Non-pigmented ciliary epithelial cell (primary cell): ENCODE measurements at places on chromosomes 6 and 20.

- no peak for DNase-seq
These were observed 298.3 kb upstream of the EXOC2 start for GRCh38 chr6:991192-991591.

DNA sequence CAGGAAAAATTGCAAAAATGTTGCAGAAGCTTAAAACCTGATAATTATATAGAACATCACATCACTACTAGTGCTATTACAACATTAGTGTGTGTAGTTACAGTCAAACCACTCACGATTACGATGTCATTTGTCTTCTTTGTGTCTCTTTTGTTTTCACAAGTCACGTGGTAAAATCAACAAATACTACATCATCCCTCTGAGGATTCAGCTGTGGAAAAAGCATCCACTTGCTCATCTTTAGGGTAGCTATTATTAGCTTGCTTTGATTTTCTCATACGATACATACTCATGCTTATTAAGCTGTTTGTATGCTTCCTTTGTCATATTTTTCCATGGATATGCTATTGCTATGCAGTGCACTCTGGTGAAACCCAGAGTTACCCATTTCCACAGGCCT is 22.2 kb upstream of the ATXN1 start:
- DNase-seq, result no peak

GRCh38 chr6:70396163-70396562 is 17.1 kb upstream of the FAM135A start:
- no peak for DNase-seq

- DNase-seq, result no peak
These were observed 299.8 kb downstream of the LRFN2 start for GRCh38 chr6:40287296-40287850.

DNA sequence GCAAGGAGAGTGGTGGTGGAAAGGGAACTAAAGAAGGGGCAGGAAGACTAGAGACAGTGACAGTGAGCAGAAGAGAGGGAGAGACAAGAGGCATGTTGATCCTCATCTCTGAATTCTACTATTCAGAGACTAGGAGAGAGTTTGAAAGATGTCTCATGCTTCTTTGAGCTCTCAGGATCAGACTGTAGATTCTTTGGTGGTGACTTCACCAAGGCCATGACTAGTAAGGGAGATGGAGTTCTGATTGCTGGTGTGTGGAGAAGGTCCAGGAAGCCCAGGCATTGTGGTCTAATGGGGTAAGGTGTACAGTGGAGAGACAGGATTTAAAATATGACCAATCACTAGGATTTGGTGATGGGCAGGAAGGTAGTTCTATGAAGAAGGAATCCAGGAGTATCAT is 713 bp downstream of the WFDC9 start:
- no peak for DNase-seq

DNA sequence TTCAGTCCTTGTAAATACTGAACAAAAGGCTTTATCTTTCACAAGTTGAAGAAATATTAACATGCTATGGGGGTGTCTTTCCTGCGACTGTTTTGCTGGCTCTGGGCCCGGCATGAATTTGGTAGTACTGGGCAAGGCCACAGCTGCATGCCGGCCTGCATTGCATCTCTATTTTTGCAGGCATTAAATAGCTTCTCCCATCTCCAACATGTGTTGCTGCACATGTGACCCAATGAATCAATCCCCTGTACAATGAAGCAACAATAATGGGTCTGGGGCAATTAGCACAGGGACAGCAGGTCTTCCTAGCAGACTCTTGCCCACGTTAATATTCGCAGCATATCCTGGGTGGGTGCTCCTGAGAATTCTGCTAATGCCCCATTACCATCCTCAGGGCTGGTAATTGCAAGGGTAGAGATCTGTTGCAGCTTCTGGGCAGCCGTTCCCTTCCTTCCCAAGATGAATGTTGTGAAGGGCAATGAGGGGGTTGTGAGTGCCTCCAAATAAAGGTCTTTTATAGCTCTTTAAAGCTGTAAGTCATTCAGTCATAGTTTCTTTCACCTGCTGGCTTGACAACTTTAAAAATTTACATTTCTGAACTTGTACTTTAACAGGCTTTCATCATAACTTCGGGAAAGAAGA is 24.3 kb upstream of the CDYL start:
- DNase-seq, result no peak

GRCh38 chr6:122145246-122145645 is 254.2 kb upstream of the HSF2 start:
- no peak for DNase-seq

GRCh38 chr6:6046716-6047115 is 40.0 kb upstream of the NRN1 start:
- DNase-seq, result no peak

DNA sequence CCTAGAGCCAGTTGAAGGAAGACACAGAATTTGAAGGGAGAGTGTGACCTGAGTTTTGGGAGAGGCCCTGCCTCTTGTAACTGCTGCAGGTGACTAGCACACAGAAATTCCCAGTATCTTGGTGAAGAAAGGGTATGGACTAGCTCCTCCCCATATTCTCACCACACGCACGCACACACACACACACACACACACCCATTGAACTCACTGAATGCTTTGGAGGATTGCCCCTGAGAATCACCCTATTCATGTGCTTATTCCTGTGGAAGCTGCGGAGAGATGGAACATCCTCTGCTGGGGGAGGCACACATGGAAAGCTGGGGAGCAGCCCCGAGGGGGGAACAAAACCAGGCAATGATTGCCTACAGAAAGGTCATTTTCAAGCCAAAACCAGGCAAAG is 6.2 kb upstream of the LMBRD1 start:
- DNase-seq, result no peak

GRCh38 chr6:54057058-54057457 is 54.2 kb upstream of the MLIP start:
- DNase-seq, result no peak

- no peak for DNase-seq
These were observed 19.0 kb downstream of the HIVEP1 start for GRCh38 chr6:12030993-12031550.

DNA sequence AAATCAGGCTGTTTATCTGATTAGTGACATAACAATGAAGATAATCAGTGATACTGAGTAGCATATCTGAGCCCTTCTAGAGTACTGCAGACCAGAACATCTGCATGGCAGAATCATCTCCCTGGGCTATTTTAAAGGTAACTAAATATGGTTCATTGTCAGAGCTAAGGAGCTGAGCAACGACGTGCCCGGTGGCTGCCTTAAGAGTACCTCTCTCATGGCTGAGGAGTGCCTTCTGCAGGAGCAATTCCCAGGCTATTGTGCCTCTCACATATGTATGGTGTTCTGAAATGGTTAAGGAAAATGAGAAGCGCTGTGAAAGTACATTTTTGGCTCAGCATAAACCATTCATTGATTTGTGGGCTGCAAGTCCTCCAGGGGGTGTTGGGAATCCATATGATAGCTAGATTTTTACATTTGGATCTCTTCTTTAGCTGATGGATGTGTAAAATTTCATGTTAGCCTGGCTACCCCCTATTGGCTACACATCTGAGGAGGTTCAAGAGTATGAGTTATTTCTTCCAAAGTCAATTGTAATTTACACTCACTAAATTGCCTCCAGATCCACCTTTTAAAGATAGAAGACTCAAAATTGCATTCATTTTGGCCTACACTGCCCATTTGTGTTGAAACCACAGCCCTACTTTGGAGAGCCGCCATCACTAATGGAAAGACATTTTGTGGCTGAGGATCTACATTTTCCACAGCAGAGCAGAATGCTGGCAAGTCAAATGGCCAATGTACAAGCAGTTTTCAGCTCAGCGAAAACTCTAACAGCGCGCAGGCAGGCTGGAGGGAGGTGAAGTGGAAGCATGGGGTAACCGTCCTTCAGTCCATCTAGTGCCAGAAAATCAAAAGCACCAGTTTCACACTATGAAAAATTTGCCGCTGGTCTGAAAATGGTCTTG is 198.0 kb downstream of the SIM1 start:
- DNase-seq, result no peak

GRCh38 chr6:150327117-150327774 is 41.6 kb upstream of the IYD start:
- no peak for DNase-seq

GRCh38 chr6:100404051-100404450 is 60.7 kb downstream of the SIM1 start:
- no peak for DNase-seq

GRCh38 chr6:87122477-87122876 is 27.6 kb upstream of the CGA start:
- no peak for DNase-seq

DNA sequence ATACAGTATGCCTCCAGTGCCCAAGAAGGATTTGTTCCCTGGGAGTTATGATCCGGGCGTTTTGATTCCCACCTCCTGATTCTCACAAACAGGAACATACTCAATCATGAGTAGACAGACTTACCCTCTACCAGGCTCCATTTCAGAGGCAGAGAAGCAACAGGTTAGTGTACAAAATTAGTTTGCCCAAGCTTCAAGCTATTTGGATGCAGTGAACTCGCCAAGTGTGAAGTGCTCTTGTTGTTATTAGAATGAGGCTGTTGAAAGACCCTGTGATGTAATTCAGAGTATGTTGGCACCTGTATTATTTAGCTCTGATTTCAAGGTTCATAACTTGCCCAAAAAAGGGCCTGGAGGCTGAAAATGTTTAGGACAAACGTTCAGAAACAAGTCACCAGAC is 247.0 kb downstream of the PHACTR1 start:
- DNase-seq, result no peak

DNA sequence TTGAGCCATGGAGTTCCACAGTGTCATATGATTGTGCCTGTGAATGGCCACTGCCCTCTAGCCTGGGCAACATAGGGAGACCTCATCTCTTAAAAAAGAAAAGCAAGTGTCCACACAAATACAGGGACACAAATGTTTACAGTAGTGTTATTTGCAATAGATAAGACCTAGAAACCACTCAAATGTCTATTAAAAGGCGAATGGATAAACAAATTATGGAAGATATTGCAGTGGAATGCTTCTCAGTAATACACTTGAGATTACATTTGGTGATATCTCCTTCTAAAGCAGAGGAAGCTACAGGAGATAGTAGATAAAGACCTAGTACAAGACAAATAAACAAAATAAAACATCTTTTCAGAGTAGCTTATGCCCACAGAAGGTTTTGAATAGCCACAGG is 44.6 kb upstream of the ASCC3 start:
- no peak for DNase-seq

- no peak for DNase-seq
These were observed 218.8 kb upstream of the RNF24 start for GRCh38 chr20:4234128-4234527.

DNA sequence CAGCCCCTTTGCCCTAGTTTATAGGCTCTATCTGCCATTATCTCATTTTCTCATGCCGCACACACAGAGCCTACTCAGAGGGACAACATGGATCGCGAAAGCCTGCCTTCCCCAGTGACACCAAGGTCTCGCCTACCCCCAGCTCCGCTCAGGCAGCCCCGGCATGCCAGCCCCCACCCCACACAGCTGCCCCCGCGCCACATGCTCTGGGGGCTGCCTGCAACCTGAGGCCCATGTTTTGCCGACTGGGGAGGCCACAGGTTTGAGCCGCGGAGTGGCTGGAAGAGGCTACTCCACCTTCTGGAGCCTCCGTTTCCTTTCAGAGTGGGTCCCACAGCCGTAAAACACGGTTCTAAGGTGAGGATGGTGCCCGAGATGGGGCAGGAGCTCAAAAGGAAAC is 102.1 kb downstream of the ASXL1 start:
- no peak for DNase-seq

DNA sequence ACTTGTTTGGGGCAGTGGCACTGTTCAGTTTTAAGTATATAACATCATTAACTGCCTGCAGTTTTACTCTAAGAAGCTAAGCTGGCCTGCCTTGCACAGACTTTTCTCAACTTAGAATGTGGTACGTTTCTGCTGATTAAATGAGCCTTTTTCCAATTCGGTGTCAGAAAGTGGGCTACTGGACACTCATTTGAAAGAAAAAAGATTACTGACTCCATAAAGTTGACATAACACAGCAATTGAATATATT is 2.1 kb downstream of the ZMYND8 start:
- no peak for DNase-seq

DNA sequence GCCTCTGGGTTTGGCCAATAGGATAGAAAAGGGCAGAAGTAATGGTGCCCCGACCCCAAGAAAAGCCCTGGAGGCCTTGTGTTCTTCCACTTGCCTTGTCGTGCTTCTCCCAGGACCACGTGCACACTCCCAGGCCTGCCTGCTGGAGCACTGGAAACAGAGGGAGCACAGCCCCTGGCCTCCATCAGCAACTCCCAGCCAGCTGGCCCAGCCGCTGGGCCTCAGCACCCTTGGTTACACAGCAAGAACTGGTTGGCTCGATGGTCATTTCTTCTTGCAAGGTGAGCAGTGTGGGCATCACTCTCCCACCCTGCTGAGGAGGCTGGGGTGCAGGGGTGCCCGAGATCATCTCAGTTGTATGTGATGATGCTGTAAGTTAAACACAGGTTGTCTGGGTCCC is 69.2 kb upstream of the CST7 start:
- no peak for DNase-seq

GRCh38 chr6:81531869-81532561 is 220.5 kb downstream of the TENT5A start:
- DNase-seq, result peak; percentile 4

DNA sequence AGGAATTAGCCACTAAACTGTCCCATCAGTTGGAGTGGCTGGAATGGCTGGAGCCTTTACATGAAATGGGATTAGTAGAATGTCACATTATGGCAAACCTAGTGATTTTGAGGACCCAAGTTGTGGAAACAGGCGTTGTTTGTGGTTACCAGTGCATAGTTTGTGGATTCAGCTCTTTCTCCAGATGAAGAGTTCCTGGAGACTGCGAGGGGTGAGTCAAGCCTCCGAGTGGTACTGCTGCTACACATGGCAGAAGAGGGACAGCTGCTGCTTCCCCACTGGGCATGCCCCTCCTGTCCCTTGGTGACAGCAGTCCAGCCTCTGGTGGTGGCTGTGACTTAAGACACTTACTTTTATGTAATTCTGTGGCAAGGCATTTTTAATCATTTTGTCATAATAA is 94.2 kb upstream of the SCP2D1 start:
- DNase-seq, result peak; percentile 54

DNA sequence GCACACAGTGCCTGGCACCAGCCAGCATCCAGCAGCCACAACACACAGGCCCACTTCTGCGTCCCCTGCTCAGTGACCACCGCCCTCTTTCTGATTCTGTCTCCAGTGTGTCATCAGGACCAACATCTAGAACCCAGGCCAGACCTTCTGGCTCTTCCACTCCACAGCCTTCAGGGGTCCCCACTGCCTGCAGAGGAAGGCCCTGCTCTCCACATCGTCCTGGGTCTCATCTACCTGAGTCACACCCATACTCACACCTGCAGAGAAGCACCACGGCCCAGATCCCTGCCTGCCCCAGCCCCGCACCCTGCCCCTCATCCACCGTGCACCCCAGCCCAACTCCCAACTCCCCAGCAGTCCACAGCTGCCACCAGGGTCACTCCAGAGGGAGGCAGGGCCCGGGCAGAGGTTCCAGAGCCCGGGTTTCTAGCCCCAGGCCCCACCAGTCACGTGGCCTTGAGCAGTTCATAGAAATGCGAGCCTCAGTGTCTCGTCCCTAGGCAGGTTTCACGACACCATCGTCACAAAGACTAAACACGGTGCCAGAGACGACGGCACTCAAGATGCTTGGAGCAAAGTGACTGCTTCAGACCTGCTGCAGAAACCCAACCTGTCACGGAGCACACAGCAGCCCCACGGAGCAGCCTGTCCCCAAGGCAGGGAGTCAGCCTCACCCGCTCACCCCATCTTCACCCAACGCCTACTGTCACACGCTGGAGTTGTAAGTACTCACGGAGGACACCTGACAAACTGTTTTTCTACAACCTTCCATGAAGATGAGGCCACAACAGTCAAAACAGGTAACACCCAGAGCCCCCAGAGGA is 16.1 kb downstream of the TAF4 start:
- DNase-seq, result no peak

- DNase-seq, result no peak
These were observed 446.1 kb upstream of the MARCKS start for GRCh38 chr6:113411011-113411410.

GRCh38 chr6:85017352-85017751 is 253.0 kb upstream of the TBX18 start:
- DNase-seq, result no peak
